ENCODE measurements at places on chromosomes 16 and 17. TPM values are rescaled to one million over a fixed set of nuclear protein-coding genes. Genes with fewer than 3 reads are reported as not detected.

Gene TBC1D3C
- total RNA-seq = not detected

DNA sequence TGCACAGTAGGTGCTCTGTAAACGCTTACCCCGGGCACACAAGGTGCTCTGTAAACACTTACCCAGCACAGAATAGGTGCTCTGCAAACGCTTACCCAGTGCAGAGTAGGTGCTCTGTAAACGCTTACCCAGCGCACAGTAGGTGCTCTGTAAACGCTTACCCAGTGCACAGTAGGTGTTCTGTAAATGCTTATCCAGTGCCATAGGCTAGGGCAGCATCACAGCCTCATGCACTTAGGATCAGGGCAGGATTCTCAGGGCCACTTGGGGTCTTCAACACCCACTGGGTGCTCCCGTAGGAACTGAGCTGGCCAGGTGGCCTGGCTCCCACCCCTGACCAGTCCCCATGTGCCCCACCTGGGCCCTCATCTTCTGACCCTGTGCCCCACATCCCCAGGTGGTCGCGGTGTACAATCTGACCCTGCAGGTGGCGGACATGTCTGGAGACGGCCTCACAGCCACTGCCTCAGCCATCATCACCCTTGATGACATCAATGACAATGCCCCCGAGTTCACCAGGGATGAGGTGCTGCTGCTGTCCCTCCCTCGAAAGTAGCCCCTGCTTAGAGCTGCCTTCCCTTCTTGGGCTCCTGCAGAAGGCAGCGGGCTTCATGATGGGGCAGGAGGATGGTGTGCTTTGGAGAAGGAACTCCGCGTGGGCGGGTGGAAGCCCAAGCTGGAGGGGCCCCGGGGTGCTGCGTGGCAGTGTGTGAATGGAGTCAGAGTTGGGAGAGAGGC is 13.1 kb downstream of the SLC22A31 start:
- DNase-seq = no peak

Gene KREMEN2
- total RNA-seq = 1.0 TPM

Gene SERPINF2
- total RNA-seq = 3.9 TPM

Gene NHERF1
- 39.3 TPM for total RNA-seq

Gene KRT13
- 0.51 TPM for total RNA-seq

GRCh38 chr16:85888405-85889331 is 10.3 kb upstream of the IRF8 start:
- DNase-seq = no peak

Gene KCNJ18
- total RNA-seq = 23.4 TPM

GRCh38 chr17:4583782-4584100 is 588 bp upstream of the SMTNL2 start:
- DNase-seq = no peak

GRCh38 chr17:55624772-55625433 is 97.8 kb downstream of the TMEM100 start:
- DNase-seq = no peak

Gene ITGAD
- not detected for total RNA-seq

Gene STX8
- total RNA-seq = 74.0 TPM

DNA sequence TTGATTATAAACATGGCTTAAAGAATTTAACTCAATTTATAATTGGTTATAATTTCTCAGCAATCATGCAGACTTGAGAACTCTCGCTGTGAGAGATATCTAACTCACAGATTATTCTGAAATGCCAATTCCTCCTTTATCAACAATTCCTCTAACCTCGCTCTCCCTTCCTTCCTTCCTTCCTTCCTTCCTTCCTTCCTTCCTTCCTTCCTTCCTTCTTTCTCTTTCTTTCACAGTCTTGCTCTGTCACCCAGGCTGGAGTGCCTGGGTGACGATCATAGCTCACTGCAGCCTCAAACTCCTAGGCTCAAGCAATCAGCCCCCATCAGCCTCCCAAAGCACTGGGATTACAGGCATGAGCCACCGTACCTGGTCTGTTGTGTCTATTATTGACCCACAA is 42.4 kb downstream of the CHD9 start:
- no peak for DNase-seq

Gene PERCC1
- not detected for total RNA-seq

DNA sequence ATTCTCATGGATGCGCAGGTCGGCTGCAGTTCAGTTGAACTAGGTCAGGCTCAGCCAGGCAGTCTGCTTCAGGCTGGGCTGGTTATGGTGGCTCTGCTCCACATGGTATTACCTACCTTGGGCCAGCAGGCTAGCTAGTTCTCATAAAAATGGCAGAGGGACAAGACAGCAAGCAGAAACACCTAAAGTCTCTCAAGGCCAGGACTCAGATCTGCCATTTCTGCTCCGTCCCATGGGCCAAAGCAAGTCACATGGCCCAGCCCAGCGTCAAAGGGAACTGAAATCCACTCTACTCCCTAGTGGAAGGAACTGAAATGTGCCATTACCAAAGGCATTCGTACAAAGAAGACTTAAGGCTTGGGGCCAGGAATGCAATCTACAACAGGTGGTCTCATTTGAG is 160.0 kb downstream of the TMEM132E start:
- DNase-seq = peak; percentile 16

Gene OTOA
- not detected for total RNA-seq

DNA sequence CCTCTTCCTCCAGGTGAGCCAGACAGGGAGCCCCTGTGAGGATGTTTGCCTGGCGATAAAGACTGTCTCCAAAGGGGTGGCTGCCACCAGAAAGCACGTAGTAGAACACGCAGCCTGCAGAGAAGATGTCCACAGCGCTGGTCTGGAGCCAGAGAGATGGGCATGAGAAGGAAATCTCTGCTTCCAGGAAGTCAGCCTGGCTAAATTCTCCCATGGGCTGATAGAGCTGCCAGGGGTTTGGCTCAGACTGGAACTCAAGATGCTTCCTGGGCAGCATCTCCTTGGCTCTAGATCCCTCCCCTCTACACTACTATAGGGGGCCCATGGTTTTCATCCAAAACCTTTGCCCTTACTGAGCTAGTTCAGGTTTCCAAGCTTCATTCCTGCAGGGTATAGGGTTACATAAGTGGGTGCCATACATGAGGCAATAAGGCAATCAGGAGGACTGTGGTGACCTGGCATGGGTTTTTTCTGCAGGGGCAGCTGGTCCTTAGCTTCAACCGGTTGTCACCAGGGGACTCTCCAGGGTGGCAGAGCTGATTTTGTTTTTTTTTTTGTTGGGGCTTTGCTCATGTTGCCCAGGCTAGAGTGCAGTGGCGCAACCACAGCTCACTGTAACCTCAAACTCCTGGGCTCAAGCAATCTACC is 13.6 kb downstream of the PLK1 start:
- no peak for DNase-seq

Gene PARD6A
- total RNA-seq = 4.3 TPM

Gene CACNG1
- total RNA-seq = not detected

DNA sequence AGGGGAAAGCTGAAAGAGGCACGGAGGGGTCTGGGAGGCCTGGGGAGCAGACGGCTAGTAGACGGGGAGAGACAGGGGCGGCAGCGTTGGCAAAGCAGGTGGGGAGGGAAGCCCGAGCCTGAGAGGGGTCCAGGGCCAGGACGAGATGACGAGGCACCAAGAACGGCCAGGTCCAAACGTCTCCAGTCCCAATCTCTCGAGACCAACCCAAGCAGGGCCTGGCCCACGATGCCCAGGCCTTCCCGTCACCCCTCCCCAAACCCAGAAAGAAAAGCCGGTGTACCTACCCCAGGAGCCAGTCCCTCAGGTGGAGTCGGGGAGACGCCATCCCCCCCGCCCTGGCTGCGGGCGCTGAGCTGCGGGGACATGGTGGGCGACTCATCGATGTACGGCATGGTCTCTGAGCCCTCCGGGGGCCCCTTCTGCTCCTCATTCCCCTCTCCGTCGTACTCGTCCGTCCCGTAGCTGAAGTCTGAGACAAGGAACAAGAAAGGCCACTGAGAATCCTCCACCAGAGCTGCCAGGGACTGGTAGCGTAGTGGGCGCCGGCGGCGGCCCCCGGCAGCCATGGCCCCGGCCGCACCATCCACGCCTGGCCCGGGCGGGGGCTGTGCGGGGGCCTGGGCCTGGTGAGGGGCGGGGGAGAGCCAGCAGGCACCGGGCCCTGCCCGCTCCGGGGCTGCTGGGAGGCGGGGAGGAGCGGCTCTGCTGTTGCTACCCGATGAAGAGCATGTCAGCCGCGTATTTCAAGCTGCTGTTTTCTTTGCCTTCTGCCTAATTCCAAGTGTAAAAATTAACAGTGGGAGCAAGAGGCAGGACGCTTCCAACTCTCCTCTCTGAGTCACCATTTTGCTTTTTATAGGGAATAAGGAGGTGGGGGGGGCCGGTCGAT is 54.6 kb downstream of the ABR start:
- DNase-seq = no peak

Gene SNRNP25
- total RNA-seq = 21.7 TPM

GRCh38 chr17:79465011-79465680 is 145.7 kb downstream of the RBFOX3 start:
- no peak for DNase-seq

Gene TEX19
- not detected for total RNA-seq

Gene ZSCAN10
- not detected for total RNA-seq

Gene TNFAIP1
- total RNA-seq = 57.2 TPM

Gene RPUSD1
- 27.1 TPM for total RNA-seq

Gene TMC8
- 0.60 TPM for total RNA-seq

GRCh38 chr16:50247906-50248608 is 18.3 kb upstream of the ADCY7 start:
- DNase-seq = peak; percentile 46

Gene HES7
- total RNA-seq = not detected

Gene STAT3
- 174 TPM for total RNA-seq

DNA sequence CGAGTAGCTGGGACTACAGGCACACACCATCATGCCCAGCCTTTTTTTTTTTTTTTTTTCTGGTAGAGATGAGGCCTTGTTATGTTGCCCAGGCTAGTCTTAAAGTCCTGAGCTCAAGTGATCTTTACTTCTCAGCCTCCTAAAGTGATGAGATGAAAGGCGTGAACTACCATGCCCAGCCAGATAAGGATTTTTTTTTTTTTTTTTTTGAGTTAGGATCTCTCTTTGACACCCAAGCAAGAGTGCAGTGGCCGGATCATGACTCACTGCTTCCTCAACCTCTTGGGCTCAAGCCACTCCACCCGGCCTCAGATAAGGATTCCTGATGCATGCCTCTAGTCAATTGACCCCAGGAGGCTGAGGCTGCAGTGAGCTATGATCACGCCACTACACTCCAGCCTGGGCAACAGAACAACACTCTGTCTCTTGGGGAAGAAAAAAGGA is 11.2 kb upstream of the PLEKHG4 start:
- DNase-seq = no peak

GRCh38 chr16:667780-668518 is at the start of gene RHOT2:
TSS of gene RHOT2 (plus strand) at chr16:668132. CDS start at chr16:668200, 68 bp downstream.
- DNase-seq = peak; percentile 94

DNA sequence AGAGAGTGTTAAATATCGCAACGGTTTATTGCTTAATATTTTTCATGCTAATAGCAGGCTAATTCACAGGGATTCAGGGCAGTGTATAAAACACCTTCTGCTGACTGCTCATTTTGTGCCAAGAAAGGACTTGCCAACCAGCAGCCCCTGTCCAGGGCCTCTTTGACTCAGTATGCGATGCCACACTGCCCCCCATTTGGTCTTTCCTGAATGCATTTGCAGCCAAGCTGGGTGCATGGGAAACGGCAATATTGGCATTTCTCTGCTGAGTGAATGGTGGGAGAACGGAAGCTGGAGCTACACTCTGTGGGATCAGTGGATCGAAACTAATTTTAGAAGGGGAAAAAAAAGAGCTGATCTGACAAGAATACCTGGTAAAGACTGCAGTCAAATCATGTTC is 152.9 kb upstream of the C16orf82 start:
- no peak for DNase-seq

DNA sequence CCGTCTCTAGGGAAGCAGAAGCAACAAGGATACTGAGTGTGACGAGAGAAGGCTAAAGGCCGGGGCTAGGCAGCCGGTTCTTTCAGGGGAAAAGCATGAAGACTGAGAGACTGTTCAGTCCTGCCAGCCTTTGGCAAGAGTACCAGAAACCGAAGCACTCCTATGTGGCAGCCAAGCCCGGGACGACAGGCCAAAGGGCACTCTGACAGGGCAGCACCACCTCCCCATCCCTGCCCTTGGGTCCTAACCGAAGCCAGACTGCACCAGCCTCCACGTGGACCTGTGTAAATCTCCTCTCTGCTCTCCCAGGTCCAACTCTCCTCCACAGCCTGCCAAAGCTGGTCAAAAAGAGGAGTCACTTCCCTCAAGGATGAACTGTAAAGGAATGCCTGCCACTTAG is 23.5 kb upstream of the ALOX15 start:
- DNase-seq = no peak

GRCh38 chr17:51560398-51560797 is 300.1 kb downstream of the UTP18 start:
- DNase-seq = no peak

DNA sequence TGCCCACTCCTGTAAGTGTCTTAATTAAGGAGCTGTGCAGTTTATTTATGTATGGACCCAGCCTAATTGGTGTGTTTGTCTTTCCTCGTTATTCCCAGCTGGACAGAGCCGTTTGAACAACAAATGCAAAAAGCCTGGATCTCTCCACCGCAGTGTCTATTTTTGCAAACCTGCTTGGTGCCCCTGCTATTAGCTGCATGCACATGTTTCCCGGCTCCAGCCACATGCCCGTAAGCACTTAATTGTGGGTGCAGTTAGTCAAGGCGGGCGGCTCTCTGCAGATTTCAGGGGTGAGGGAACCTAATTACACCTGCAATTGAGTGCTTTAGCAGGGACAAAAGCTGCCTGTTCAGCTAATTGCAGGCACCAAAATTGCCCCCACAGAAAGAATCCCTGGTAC is 74.0 kb upstream of the GSE1 start:
- no peak for DNase-seq

DNA sequence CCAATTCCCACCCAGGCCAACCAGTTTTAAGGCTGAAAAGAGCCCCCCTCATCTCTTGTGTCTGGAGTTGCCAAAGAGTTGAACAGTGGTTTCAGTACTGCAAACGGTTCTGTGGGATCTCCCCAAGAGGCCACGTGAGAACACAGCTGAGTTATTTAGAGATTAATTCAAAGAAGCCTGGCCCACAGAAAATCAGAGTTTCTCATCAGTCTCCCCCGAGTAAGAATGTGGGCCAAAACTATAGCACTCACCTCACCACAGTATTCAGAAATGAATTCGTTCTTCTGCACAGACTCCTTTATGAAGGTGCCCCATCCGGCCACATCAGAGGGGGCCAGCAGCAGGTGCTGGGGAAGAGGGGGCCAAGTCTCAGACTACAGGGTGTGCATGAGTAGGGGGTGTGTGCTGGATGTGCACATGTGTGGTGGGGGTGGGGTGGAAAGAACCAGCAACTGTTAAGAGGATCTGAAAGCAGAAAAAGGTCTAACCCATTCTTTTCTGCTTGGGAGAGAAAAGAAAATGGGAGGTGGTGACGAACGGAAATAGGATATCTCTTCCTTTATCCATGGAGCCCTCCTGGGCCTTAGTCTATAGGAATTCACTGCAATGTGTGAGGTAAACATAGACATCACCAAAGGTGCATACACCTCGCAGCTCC is 22.6 kb downstream of the CNTNAP1 start:
- peak; percentile 10 for DNase-seq

- no peak for DNase-seq
Measured at GRCh38 chr16:4131621-4132020, 15.4 kb upstream of the ADCY9 start.
